ENCODE measurements at places on chromosomes 12 and 14.

- no peak for DNase-seq
Measured at GRCh38 chr12:130154276-130155070, 7.8 kb upstream of the FZD10 start.

- no peak for DNase-seq
Measured at GRCh38 chr12:98062464-98063245, 452.7 kb upstream of the TMPO start.

DNA sequence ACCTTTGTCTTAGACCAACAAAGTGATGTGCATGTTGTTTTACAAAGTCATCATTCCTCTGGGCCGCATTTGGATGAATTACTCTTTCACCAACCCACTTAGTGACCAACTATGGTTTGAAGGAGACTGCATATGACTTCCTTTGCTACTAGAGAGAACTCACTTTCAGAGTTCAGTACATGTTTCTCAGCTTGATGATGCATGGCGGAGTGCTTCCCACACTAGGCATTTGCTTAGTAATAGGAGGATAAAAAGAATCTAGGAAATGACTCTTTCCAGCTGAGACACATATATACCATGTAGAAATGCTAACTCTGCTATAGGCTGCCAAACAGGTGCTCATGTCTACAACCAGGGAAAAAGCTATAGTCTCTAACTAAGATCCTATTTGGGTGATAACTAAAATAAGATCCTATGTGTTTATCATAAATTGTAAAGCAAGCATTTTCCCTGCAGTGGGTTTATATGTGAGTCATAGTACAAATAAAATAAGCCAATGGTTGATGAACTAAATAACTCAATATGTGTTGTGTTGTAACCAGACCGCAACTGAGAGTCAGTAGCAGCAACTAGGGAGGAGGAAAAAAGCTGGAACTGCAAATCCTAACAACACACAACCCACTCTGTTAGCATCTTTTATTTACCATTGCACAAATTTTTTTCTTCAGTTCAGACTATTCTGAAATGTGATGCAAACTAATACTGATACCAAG, 87.2 kb downstream of the TSPAN8 start:
- no peak for DNase-seq

- DNase-seq = no peak
Measured at GRCh38 chr12:58416236-58416635, 474.9 kb downstream of the ATP23 start.

DNA sequence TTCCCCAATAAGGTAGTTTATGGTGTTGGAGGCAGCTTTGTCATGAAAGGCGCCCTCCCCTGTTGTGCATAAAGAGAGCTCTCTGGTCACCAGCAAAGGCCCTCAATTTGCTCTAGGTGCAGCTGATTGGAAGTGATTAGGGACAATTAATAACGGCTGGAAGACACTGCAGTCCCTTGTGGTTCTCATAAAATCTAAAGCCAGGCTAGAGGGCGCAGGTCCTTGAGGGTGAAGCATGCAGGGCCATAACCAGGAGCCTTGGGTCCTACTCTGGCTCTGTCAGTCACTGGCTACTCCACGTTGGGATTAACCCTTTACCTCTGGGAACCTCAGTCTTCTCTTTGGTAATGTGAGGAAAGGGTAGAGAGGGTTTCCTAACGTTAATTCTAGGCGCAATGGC, 1.9 kb downstream of the DAAM1 start:
- DNase-seq = no peak

Measured in effector CD4-positive, alpha-beta T cell (primary cell).